Activated CD4-positive, alpha-beta T cell treated with anti-CD3 and anti-CD28 coated beads for 36 hours (primary cell): ENCODE measurements at places on chromosomes 16 and 17. TPM values are rescaled to one million over a fixed set of nuclear protein-coding genes. Genes with fewer than 3 reads are reported as not detected.
A peak's percentile ranks its signal among the peaks of the same experiment; 100 is the strongest.

DNA sequence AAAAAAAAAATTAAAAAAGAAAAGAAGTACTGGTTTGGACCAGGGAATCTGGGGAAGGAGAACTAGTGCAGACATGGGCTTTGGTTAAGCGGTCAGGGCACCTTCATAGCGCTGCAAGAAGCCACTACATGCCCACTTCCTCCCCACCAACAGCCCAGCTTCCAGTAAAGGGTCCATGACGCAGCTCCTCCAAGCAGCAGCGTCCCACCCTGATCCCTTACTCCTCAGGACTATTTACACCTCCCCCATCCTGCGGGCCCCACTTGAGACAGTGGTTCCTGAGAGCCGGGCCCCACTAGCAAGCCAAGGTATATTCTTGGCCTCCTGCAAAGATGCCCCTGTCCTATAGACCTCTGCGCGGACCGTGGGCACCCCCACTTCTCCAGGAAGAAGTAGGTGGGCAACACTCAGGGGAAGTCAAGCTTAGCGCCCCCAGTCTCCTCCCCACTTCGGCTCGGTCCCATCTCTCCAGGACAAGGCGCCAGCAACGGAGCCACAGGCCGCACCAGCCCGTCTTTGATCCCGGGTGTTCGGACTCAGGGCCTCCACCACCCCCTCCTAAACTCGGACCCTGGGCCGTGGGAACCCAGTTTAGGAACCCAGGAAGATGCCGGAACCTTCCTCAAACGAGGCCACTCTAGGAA lies 913 bp upstream of the PRR14 start:
- H3K27me3 ChIP-seq, result no peaks in the 10 kb centered on the region
- H3K27ac ChIP-seq, result peak overlapping the region; percentile 97
- peak; percentile 54 for DNase-seq
- H3K4me3 ChIP-seq, result peak overlapping the region; percentile 95
- H3K4me1 ChIP-seq, result peaks cover 21% of the 10 kb centered on the region

DNA sequence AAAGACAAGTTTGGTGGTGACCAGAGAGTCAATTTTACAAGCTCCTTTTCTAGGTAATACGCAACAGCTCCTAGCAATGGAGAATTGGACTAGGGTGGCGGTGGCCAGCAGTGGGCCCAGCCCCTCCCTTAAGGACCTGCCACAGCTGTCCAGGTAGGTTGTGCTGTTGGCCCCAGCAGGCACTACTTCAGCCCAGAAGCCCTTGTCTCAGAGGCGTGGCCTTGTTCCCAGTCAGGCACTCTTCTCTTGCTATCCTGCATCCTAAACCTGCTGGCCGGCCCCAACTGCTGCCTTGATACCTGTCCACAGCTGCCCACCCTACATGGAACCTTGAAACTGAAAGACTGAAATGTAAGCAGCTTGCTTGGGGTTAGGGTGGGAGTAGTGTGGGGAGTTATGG lies 989 bp upstream of the GALK1 start:
- no peaks in the 10 kb centered on the region for H3K27me3 ChIP-seq
- peak overlapping the region; percentile 11 for H3K4me3 ChIP-seq
- H3K27ac ChIP-seq, result no peak overlapping the region
- peaks cover 3% of the 10 kb centered on the region for H3K4me1 ChIP-seq
- DNase-seq, result no peak

The LCMT1 gene
- 36.2 TPM for total RNA-seq

The REXO5 gene
- 17.9 TPM for total RNA-seq

GRCh38 chr17:7355053-7355452 lies at the start of gene TMEM95:
TMEM95 (plus strand) TSS chr17:7355156; CDS start chr17:7355205, 49 bp downstream.
- peaks cover 16% of the 10 kb centered on the region for H3K36me3 ChIP-seq
- H3K4me1 ChIP-seq, result peaks cover 35% of the 10 kb centered on the region
- no peak for DNase-seq
- no peak within 1 kb of the TSS for H3K4me3 ChIP-seq

The CSH1 gene
- not detected for total RNA-seq
